Astrocyte (in vitro differentiated cells and primary cell): ENCODE measurements at places on chromosomes 1 and 21.

GRCh38 chr1:228781161-228781808 lies 46.0 kb downstream of the RHOU start:
- no peak for DNase-seq

DNA sequence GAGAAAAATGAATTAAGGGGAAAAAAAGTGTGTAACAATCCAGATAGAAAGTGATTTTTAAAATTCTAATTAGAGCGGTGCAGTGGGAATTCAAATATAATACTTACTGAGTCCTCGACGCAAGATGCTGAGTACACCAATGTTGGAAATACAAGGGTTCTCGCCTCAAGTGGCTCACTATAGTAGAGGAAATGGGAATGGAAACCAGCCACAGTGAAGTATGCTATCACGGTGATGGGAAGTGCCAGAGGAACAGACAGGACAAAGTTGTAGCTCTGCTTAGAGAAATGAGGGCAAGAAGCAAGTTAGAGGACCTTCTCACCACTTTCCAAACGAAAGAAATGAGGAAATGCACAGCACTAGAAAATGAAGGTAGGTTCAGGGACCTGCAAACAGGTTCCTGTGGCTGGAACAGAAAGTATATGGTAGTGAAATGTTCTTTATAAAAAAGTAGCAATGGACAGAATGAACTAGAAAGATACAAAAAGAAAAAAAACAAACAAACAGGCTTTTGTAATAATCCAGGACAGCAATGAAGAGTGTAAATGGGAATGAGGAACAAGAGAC lies 13.5 kb downstream of the EGLN1 start:
- DNase-seq: no peak

GRCh38 chr1:167747988-167748387 lies 26.2 kb downstream of the MPZL1 start:
- DNase-seq: no peak

- DNase-seq: no peak
Measured at GRCh38 chr1:93672477-93673162, 9.0 kb downstream of the BCAR3 start.

- peak; percentile 55 for DNase-seq
Measured at GRCh38 chr1:54950369-54951163, 29.9 kb upstream of the TMEM61 start.

- no peak for DNase-seq
Measured at GRCh38 chr1:42736152-42736551, 3.9 kb downstream of the CLDN19 start.

- DNase-seq: no peak
Measured at GRCh38 chr1:56478734-56479133, 100.6 kb downstream of the PLPP3 start.

DNA sequence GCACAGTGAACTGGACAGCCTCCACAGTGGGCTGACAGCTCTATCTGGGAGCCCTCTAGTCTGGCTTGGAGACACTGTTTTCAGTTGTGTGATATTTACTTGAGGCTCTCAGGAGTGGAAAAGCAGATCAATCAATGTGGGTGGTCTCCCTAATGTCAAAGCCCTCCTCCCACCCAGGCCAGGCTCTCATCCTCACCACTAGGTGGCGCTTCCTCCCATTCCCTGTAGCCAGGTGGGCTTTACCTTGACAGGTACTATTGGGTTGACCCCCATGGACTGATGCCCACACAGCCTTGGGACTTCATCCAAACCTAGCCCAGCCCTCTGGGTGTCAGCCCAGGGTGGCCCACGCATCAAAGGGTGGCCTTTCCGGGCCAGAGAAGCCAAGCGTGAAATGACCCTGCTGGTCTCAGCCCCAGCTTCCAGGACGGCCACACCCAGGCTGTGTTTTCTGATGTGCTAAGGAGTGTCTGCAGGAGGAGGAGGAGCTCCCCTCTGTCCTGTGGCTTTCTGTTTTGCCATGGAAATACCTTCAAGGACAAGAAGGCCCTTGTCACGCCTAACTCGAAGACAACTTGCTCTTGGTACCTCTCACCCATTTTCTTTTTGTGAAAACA lies 54.0 kb downstream of the CLIC6 start:
- no peak for DNase-seq

DNA sequence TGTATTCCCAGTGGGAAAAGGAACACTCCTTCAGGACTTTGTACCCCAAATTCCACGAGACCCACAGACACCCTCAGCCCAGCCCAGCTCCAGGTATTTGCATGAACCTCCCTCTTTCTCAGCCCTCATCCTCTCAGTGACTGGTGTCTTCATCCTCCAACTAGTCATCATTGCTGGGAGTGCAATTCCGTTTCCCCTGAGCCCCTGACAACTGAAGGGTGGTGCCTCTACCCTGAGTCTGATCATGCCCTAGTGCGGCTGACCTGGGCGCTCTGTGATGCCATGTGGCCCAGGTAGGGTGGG lies 3.8 kb upstream of the ZNF692 start:
- no peak for DNase-seq

DNA sequence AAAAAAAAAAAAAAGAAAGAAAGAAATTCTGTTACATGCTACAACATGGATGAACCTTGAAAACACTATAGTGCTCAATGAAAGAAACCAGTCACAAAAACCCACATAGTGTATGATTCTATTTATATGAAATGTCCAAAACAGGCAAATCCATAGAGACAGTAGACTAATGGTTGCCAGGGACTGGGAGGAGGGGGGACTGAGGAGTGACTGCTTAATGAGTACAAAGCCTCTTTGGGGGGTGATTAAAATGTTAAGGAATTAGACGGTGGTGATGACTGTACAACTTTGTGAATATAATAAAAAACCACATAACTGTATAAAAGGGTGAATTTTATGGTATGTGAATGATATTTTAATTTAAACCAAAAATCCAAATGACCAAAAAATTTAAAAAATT lies 116.0 kb upstream of the GUCA2B start:
- no peak for DNase-seq

DNA sequence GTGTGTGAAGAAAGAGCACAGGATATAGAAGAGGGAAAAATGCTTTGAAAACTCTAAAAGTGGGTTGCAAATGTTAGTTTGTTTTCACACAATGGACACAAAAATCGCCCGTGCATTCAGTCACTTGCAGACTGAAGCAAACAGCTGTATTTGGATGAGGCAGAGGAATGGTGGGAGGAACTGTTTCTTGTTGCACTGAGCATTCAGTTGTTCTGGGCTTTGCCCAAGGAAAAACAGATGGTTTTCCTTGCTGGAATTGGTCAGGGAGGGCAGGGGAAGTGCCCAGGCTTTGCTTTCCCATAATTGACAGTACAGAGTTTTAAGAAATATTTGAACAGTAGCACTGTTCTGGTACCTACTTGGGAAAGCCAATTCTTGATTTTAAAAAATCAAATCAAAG lies 19.5 kb upstream of the WARS2 start:
- DNase-seq: no peak

GRCh38 chr1:168656485-168656884 lies 72.5 kb downstream of the DPT start:
- DNase-seq: peak; percentile 27

DNA sequence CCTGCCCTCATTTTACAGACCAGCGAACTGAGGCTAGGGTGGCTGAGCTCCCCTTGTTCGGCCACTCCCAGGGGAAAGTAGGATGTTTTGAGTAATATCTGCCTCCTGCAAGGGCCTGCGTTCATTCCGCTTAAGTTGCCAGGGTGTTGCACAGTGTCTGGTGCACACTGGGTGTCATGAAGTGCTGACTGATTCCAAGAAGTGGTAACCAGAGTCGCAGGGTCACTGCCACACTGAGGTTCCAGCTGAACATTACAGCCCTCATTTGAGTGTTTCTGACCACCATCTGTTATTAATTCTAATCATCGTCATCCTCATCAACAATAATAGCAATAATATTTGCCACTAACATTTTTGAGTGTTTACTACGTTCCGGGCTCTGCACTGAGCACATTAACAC lies 250.6 kb downstream of the KAZN start:
- DNase-seq: no peak

- no peak for DNase-seq
Measured at GRCh38 chr1:239952348-239953308, 139.1 kb upstream of the FMN2 start.

GRCh38 chr1:27527223-27527889 lies 37.4 kb upstream of the WASF2 start:
- no peak for DNase-seq

GRCh38 chr21:34093083-34093482 lies 19.7 kb downstream of the MRPS6 start:
- no peak for DNase-seq

DNA sequence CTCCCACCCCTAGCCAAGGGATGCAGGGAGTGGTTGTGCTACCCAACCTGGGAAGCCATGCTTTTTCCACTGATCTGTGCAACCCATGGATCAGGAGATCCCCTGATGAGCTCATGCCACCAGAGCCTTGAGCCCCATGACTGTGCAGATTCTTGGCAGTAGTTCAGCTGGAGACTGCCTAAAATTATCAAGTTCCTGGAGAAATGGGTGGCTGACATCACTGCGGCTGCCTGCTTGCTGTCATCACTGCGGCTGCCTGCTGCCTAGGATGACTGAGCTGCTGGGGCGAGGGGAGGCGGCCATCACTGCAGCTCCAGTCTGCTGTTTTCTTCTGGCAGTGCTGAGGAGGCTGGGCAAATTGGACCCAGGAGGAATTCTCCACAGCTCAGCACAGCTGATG lies 159.2 kb downstream of the AGBL4 start:
- no peak for DNase-seq

DNA sequence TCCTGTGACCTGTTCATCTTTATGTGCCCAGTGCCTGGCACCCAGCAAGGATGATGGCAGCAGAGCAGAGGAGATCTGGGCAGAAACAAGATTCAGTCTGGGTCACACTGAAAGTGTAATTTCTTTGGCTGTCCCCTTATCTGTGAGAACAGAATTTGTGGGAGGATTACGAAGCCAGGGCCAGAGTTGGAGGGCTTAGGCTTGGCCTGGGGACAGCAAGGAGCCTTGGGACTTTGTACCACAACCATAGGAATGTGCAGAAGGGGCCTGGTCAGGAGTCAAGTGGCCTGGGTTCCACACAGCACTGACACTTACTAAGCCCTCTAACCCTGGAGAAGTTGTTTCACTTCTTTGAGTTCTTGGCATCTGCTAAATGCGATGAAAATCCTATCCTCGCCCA lies 12.8 kb downstream of the PMVK start:
- DNase-seq: no peak

DNA sequence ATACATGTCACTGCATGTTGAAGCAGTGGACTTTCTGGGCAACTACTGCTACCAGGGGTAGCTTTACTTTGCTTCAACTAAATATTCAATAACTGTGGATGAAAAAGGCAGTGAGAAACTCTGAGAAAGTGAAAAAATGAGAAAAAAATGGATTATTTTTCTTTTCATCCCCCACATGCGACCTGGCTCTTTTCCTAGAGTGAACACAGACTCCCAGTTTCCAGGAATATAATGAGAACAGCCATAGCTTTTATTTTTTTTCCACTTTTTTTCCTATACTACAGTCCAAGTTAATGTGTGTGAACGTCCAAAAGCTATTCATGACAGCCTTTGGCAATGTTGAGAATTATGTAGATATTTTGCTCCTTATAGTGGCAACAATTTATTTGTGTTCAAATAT lies 230.4 kb downstream of the DNM3 start:
- no peak for DNase-seq
